Mucosa of descending colon (tissue), 3 donors: ENCODE measurements at places on chromosomes 16 and 17. TPM values are rescaled to one million over a fixed set of nuclear protein-coding genes. Genes with fewer than 3 reads are reported as not detected.

- no peak for DNase-seq
Measured at GRCh38 chr16:60815865-60816264, 1220.4 kb downstream of the CDH8 start.

DNA sequence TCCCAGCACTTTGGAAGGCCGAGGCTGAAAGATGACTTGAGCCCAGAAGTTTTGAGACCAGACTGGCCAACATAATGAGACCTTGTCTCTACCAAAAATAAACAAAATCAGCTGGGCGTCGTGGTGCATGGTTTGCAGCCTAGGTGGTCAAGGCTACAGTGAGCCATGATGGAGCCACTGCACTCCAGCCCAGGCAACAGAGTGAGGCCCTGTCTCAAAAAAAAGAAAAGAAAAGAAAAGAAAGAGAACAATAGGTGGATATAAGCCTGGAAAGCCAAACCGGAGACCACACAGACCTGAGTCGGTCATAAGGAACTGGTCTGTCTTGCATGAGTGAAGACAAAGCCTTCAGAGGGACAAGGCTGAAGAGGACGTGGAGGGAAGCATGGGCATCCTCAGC, 14.4 kb downstream of the ATP6V0D1 start:
- no peak for DNase-seq

- DNase-seq: peak; percentile 63
Measured at GRCh38 chr16:89113661-89114060, 20.0 kb downstream of the ACSF3 start.

GRCh38 chr16:85075236-85075924, 36.9 kb downstream of the CIBAR2 start:
- no peak for DNase-seq

DNA sequence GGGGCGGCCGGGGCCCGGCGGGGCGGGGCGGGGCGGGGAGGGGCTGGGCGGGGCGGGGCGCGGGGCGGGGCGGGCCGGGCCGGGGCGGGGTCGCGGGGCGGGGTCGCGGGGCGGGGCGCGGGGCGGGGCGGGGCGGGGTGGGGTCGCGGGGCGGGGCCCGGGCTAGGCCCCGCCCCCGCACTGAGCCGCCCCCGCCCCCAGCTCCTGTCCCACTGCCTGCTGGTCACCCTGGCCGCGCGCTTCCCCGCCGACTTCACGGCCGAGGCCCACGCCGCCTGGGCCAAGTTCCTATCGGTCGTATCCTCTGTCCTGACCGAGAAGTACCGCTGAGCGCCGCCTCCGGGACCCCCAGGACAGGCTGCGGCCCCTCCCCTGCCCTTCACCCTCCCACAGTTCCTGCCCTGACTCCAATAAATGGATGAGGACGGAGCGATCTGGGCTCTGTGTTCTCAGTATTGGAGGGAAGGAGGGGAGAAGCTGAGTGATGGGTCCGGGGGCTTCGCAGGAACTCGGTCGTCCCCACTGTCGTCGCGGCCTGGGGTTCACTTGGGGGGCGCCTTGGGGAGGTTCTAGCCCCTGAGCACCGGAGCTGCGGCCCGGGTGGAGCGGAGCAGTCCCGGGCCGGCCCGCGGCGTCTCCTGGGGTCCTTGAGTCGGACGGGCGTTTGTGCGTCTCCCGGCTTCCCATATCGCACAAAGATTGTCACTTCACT, 795 bp upstream of the HBM start:
- no peak for DNase-seq

- peak; percentile 95 for DNase-seq
Measured at GRCh38 chr17:29579866-29580771, 9.3 kb downstream of the GIT1 start.

GRCh38 chr16:61945511-61945910, 90.7 kb downstream of the CDH8 start:
- no peak for DNase-seq

- DNase-seq: no peak
Measured at GRCh38 chr16:24668481-24669061, 60.9 kb upstream of the TNRC6A start.

DNA sequence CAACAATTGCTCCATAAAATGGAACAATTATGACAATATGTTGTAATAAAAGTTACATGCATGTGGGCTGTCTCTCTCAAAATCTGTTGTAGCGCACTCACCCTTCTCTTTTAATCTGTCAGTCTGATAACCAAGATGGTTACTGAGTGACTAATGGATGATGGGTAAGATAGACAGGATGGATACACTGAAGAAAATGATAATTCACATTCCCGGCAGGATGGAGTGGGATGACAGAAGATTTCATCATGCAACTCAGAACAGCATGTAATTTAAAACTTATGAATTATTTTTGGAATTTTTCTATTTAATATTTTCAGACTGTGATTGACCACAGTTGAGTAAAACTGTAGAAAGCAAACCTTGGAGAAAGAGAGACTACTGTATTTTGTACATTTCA, 30.5 kb downstream of the CDH13 start:
- no peak for DNase-seq

- DNase-seq: no peak
Measured at GRCh38 chr17:53629188-53629587, 193.5 kb upstream of the KIF2B start.

DNA sequence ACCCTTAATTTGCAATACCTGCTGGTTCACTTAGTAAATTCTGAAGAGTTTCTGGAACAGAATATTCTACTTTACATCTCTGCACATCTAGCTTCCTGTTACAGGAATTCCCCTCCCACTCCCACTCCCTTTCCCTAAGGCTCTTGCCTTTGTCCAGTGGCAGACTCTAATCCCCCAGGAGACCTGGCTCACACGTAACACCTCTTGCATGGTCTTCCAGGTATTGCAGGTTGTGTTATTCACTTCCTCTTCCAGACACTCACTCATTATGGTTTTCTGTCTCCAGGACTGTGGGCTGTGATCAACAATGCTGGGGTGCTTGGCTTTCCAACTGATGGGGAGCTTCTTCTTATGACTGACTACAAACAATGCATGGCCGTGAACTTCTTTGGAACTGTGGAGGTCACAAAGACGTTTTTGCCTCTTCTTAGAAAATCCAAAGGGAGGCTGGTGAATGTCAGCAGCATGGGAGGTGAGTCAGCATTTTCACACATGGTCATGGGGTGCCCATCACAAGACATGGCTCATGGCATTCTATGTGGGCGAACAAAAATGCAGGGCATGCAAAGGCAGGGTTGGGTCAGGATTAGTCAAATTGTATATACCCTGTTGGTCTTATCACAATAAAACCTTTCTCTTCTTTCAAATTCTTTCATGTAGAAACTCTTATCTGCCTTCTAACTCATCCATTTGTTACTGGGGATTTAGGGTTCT, 35.8 kb downstream of the HSD17B2 start:
- no peak for DNase-seq

GRCh38 chr16:87628940-87629339, 26.6 kb downstream of the JPH3 start:
- DNase-seq: no peak

- DNase-seq: no peak
Measured at GRCh38 chr17:45851464-45851863, 6.8 kb downstream of the SPPL2C start.

- no peak for DNase-seq
Measured at GRCh38 chr16:4580250-4580649, 24.1 kb downstream of the C16orf96 start.

GRCh38 chr17:31068291-31068690, 26.5 kb upstream of the NF1 start:
- peak; percentile 56 for DNase-seq

DNA sequence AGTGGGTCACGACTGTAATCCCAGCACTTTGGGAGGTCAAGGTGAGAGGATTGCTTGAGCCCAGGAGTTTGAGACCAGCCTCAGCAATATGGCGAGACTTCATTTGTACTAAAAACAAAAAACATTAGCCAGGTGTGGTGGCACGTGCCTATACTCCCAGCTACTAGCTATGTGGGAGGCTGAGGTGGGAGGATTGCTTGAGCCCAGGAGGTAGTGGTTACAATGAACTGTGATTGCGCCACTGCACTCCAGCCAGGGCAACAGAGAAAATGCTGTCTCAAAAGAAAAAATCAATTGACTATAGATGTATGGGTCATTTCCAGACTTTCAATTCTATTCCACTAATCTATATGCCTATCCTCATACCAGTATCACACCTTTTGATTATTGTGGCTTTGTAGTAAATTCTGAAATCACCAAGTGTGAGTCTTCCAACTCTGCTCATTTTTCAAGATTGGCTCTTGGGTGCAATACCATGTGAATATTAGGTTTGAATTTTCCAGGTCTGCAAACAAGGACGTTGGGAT, 27.2 kb upstream of the CEP20 start:
- DNase-seq: no peak

GRCh38 chr17:37489197-37490001, at the start of gene DUSP14:
Gene DUSP14 (plus strand): TSS chr17:37489891. CDS start chr17:37512273, 22,382 bp downstream.
- DNase-seq: peak; percentile 82

DNA sequence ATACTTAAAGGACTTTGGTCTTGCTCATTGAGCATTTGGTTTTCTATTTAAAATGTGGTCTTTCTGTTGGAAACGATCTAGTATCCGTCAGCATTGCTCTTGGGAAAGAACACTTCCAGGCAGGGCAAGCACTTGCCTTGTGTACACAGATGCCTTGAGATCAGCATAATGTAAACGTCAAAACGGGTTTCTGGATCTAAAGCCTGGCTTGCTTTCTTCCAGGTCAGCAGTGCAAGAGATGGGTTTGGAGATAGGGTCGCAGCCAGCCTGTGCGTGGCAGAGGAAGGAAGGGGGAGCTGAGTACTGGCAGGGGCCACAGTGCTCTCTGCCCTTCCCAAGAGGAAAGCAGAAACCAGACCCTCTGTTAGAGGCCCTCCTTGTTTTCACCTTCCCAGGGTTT, 175.5 kb downstream of the LGALS9B start:
- no peak for DNase-seq

GRCh38 chr17:562174-562573, 152.5 kb downstream of the VPS53 start:
- no peak for DNase-seq

DNA sequence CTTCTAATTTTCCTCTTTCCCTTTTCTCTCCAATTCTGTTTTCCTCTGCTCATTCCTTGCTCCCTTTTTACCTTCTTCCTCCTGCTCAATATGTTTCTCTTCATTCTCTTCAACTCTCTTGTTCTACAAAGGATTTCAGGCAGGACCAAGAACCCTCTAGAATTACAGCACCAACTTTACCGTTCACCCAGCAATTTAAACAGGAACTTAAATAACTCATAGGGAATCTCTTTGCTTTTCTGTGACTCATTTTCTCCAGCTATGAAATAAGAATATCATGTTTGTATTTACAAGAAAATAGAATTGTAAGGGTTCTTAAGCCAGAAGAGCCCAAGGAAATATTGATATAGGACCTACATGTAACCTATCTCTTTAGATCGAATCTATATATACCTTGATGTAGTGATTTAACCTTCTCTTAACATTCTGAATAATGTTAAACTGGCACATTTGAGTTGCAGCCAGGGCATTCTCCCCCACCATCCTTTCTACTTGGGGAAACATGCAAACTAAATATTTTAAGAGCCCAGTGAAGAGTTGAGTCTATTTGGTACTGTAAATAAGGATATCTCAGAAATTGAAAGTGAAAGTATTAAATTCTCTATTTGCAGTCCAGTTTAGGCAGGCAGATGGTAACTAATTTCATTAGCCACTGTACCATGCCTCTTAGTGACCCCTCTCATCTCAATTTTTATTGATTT, 137.0 kb downstream of the ANKFN1 start:
- DNase-seq: no peak

DNA sequence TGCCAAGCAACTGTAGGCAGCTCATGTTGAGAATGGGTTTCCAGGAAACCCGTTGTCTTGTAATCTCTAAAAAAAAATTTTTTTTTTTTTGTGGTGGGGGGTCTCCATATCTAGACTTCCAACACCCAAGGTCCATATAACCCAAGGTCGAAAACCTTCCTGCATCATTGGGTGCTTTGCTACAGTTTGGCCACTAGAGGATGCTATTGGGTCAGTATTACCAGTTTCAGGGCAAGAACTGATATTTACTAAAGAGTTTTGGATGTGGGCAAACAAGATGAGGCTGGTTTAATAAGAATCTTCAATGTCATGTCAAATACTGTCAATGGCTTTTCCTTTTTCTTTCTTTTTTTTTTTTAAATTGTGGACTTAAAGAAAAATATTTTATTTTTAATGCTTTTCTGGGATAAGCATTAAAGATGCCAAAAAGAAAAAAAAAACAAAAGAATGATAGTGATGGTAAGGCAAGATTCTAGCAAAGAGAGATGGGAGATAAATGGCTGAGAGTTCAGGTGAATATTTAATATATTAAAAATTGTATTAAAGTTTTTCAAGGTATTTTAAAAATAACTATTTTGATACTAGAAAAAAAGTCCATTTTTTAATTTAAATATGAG, 62.2 kb downstream of the DHRS7C start:
- DNase-seq: peak; percentile 21

DNA sequence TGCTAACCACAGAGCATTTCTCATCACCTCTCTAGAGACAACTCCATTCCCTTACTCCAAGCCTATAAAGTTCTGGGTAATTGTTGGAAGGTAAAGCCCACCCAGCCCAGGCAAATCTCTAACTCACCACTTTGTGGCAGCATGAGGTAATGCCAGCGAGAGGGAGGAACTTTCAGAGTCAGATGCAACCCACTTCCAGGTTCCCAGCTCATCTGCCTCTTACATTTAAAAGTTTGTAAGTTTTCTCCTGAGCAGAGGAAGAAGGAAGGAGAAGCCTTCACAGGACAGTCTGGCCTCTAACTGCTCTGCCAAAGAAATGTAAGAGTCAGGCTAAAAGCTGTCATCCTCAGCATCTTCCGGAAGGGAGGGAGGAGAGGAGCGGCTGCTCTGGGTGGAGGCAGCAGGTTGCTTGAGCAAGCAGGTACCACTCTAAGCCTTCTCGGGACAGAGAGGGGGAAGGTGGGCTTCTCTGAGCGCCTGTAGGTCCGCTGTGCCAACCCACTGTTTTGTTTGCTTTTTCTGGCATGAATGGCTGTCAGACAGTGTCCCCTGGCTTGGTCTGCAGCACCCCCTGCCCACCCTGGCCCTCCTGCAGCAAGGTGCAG, 1.0 kb downstream of the ZNF319 start:
- DNase-seq: no peak

GRCh38 chr16:17775061-17775460, 304.3 kb upstream of the XYLT1 start:
- DNase-seq: no peak

- no peak for DNase-seq
Measured at GRCh38 chr17:58394534-58395223, 22.7 kb downstream of the RNF43 start.

PAGR1 gene
- total RNA-seq: 25.1 TPM

RNF222 gene
- total RNA-seq: not detected

LRRC36 gene
- total RNA-seq: 0.90 TPM

PHOSPHO1 gene
- total RNA-seq: not detected

SLFN12 gene
- total RNA-seq: 3.1 TPM

GPR142 gene
- not detected for total RNA-seq

GPT2 gene
- total RNA-seq: 10.5 TPM

BCL6B gene
- 2.8 TPM for total RNA-seq

TMIGD1 gene
- total RNA-seq: 119 TPM

ZFP1 gene
- 5.6 TPM for total RNA-seq

TEKT1 gene
- total RNA-seq: not detected

DNAH3 gene
- total RNA-seq: 6.4 TPM

CIAPIN1 gene
- 63.7 TPM for total RNA-seq

ACSM3 gene
- total RNA-seq: 27.0 TPM

TEX19 gene
- total RNA-seq: not detected
